Neural crest cell (in vitro differentiated cells): ENCODE measurements at places on chromosomes 3 and 15.

- no peak for DNase-seq
These were observed 1.2 kb upstream of the PLIN1 start for GRCh38 chr15:89680282-89680873.

DNA sequence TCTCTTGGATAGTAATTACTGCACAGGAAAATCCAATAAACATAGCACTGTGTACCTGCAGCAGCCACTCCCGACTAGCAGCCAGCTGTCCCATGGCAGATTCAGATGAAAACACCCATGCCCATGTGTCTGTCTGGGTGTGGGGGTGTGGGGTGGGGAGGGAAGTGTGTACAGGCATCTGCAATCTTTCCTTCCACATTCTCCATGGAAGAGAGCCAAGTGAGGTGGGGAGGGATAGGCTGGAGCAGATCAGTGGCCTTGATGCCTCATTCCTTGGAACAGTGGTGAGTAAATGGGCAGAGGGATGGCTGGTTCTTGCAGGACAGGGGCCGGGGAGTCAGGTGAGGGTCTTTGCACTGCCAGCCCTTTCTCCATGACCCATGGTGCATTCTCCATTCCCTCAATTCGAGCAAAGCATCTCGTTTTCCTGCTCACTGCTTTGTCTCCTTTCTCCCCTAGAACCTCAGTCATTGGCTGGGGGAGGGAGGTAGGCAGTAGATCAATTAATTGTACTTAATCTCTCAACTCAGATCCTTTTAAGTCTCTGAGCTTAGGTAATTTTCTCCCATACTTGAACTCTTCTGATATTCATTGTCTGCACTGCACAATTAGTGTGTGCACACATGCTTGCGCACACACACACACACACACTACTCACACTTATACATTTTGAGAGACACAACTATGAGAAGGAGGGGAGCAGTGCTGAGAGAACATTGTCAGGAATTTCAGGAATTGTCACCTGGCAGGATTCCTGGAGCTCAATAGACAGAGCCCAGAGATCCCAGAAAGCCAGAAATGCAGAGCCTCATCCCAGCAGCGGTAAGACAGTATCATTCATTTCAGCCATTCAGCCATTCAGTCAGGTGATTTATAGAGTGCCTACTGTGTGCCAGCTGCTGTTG is 31.9 kb downstream of the PDIA5 start:
- no peak for DNase-seq

GRCh38 chr3:14862661-14863230 is 44.0 kb downstream of the FGD5 start:
- DNase-seq, result no peak

- DNase-seq, result no peak
These were observed 537.7 kb upstream of the MDFIC2 start for GRCh38 chr3:70849911-70850699.

DNA sequence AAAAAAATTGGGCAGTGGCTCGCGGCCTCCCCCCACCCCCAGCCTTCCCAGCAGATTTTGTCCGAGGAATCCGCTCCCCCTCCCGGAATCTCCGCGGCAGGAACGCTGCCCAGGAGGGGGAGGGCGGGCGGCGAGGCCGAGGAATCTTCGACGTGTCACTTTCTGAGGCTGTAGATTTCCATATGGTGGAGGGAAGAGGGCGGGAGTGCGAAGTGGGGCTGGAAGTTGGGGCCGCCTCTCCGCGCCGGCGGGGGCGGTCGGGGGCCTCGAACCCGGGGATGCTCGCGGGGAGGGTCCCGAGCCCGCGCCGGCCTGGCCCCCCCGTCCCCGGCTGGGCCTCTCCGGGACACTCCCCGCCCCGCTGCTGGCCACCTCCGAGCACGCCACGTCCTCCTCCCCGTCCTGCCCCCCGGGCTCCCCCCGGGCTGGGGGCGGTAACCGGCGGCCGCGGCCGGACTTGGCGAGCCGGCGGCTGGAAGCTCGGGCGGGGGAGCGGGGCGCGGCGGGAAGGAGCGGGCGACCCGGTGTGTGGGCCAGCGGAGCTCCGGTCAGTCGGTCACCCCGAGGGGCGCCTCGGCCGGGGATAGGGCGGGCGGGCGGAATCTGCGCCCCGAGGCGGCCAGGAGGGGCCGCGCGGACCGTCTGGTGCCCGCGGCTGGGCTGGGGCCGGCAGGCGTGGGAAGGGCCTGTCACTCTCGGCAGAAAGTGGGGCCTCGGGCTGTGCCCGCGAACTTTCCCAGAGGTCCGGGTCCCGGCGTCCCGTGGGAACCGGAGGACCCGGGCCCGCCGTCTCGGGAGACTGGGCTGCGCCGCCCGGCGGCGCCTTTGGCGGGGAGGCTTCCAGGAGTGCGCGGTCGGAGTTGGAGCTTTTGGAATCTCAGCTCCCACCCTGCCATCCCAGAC is 951 bp downstream of the FNDC3B start:
- DNase-seq, result peak; percentile 49

- no peak for DNase-seq
These were observed 533.5 kb upstream of the ZNF385D start for GRCh38 chr3:22284559-22284958.

- no peak for DNase-seq
These were observed 64.7 kb upstream of the ARL6 start for GRCh38 chr3:97699889-97700288.

DNA sequence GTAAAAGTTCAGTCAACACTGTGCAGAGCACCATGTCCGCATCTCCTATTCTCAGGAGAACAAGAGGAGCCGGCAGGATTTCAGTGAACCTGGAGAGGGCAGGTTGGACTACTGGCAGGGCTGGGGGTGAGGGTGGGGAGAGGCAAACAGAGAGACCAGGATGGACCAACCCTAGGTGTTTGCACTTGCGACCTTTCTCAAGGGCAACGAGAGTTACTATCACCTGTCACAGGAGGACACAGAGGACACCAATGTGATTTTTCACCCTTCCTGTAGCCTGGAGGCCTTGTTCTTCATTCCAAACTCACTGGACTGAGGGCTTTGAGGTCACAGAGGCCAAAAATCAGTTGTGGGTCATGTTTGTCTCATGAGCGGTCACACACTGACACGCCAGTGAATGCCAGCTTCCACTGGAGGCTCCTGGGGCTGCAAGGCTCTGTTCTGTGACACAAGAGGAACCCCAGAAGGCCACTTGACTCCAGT is 89.5 kb downstream of the CPN2 start:
- DNase-seq, result no peak

- DNase-seq, result no peak
These were observed 53.8 kb upstream of the RASGRP1 start for GRCh38 chr15:38618242-38618955.

GRCh38 chr3:172074586-172074985 is 35.2 kb downstream of the FNDC3B start:
- no peak for DNase-seq

DNA sequence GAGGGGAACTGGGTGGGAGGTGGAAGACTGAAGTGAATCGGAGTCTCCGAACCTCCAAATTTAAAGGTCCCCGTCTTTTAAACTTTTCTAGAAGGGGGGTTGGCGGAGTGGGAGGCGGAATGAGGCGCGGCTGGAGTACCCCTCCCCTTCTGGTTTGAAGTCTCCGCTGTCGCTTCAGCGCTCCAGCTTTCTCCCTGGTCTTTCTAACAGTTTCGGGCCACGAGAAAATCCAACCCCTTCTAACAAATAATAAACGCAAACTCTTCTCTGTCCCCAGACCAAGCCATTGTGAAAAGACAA is 2.5 kb upstream of the MECOM start:
- DNase-seq, result no peak

GRCh38 chr3:134427400-134428111 is 53.3 kb upstream of the AMOTL2 start:
- DNase-seq, result no peak

GRCh38 chr15:57647791-57648130 is 56.1 kb downstream of the MYZAP start:
- DNase-seq, result no peak

DNA sequence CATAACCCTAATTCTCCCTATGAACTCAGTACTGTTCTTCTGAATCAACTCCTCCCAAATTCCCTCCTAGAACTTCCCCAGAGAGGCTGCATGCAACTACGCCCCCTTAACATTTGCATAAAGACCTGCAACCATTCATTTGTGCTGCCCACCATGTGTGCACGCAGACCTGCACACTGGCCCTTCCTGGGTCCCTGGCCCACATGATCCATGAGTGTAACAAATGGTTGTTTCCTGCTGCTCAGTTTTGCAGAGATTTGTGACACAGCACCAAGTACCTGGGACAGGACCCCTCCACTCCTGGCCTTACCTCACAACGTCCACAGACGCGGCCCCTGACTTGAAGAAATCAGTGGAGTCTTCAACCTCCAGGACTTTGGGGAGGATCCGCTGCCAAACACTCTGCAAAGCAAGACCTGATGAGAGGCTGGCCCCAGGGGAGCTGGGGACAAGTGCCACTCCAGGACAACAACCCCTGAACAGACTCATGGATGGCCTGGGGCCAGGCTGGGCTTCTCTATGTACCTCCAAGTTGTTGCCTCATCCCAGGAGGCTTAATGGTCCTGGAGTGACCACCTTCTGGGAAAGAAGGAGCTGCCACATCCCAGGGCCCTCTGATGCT is 33.8 kb downstream of the ALDH1L1 start:
- DNase-seq, result peak; percentile 0

DNA sequence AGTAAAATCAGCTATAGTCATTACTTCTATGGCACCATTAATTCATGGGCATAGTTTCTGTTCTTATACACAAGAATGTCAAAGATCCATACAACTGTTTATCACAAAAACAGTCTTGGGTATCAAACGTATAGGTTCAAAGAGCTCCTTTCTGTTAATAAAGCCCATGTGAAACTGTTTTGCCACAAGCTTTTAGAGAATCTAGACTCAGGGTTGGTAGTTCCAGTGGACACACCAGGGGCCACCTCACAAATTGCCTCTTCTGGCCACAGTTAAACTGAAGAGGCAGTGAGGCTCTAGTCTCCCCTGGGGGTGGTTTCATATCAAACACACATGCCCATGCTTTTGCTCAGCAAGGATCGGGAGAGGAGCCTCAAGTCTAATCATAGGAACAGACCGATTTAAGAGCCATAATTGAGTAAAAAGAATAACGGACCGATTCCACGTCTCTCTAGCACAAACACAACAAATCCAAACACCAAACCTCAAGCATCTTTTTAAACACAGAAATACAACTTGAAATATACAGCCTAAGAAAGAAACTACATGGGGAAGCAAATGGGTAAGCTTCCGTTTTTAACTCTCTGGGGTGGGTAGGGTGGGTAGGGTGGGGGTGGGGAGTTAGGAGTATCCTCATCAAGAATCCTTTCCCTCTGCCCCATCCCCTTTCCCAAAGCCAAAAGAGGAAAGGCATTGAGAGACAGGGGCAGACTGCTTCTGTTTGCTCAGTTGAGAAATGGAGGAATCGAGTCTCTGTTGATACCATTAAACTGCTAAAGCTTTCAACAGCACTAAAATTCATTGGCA is 443.3 kb downstream of the MAGI1 start:
- DNase-seq, result no peak

DNA sequence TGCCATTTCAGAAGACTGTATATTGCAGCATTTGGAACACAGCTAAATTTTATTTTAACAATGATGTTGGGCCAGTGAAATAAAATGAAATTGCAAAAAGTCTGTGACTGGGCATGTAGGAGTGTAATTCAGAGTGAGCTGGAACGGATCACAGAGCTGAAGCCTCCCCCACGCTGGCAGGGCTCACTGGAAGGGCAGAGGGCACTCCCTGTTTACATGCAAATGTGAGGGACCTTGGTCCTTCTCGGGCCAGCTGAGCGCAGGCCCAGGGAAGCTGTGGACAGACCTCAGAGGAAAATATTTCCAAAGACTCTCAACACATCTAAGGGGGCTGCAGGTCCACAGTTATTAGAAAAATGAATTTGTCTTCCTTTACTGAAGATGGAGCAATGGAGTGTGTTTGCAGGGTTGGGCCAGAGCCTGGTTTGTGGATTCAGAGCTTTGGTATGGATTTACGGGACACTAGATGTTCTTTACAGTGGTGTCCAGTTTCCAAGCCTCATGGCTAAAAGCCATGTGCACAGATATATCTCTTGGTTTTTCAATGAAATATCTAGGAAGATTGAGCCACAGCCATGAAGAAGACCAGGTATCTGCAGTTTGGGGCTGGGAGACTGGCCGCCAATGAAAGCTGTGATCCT is 32.0 kb downstream of the TRPM1 start:
- no peak for DNase-seq

GRCh38 chr15:94739639-94740038 is 508.3 kb downstream of the MCTP2 start:
- no peak for DNase-seq

- DNase-seq, result no peak
These were observed 634.0 kb downstream of the OTOL1 start for GRCh38 chr3:162130582-162130981.

DNA sequence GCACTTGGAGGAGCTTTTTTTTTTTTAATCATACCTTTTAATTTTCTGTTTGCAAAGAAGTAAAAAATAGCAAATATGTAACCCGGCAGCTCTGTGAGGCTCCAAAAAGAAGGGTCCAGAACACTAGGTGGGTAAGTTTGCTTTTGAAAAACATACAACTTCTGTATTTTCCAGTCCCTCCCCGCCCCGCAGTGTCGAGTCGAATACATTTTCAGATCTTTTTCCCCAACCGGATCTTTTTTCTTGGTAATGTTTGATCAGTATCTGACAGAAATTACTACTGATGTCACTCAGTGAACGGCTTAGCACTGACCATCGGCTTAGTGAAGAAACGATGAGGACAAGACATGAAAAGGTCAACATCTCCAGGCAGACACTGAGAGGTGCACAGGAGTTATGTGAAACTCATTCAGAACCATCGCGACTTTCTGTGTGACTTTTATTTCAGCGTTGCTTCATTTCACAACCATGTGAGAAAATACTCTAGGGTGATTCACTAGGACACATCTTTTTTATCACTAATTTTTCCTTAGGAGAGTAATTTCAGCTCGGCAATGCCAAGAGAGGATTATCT is 11.0 kb downstream of the ISL2 start:
- no peak for DNase-seq

- DNase-seq, result no peak
These were observed 24.0 kb downstream of the ANXA2 start for GRCh38 chr15:60373745-60374144.

- no peak for DNase-seq
These were observed 550.6 kb upstream of the NECTIN3 start for GRCh38 chr3:110521019-110521418.

DNA sequence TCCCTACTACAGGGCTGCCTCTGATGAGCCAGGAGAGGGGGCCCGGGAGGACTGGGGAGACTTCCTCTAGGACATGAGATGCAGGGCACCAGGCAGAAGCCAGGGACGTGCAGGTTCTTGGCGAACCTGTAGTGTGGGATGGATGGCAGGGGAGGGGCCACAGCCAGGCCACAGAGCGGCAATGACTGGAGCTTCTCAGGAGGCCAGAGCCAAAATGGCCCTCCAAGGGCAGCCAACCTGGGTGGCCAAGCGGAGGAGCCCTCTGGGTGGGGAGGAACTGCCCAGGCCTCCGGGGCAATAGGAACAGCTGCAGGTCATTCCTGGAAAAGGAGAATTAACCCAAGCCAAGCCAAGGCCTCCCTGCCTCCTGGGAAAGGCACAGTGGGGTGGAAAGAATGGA is 224.5 kb downstream of the XXYLT1 start:
- no peak for DNase-seq

GRCh38 chr3:181264486-181264885 is 274.9 kb upstream of the DNAJC19 start:
- DNase-seq, result no peak
